ENCODE measurements at places on chromosomes 16 and 17.
A peak's percentile ranks its signal among the peaks of the same experiment; 100 is the strongest.

GRCh38 chr17:75181608-75182318 lies 996 bp downstream of the SUMO2 start:
- peak; percentile 22 for DNase-seq

DNA sequence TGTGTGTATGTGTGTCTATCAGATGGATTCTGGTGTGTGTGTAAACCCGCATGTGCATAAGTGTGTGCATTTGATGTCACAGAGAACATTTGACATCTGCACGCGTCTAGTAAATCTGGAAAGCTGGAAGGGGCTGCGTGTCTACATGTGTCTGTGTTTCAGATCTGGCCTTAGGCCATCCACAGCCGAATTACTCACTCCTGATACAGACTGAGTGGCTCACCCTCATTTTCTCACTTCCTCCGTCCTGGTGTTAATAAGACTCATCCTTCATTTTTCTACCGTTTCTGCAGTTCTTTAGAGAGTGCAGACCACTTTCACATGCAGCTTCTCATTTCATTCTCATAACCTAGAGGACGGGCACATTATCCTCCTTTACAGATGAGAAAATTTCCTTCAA lies 491.6 kb downstream of the CDH13 start:
- peak; percentile 65 for DNase-seq

DNA sequence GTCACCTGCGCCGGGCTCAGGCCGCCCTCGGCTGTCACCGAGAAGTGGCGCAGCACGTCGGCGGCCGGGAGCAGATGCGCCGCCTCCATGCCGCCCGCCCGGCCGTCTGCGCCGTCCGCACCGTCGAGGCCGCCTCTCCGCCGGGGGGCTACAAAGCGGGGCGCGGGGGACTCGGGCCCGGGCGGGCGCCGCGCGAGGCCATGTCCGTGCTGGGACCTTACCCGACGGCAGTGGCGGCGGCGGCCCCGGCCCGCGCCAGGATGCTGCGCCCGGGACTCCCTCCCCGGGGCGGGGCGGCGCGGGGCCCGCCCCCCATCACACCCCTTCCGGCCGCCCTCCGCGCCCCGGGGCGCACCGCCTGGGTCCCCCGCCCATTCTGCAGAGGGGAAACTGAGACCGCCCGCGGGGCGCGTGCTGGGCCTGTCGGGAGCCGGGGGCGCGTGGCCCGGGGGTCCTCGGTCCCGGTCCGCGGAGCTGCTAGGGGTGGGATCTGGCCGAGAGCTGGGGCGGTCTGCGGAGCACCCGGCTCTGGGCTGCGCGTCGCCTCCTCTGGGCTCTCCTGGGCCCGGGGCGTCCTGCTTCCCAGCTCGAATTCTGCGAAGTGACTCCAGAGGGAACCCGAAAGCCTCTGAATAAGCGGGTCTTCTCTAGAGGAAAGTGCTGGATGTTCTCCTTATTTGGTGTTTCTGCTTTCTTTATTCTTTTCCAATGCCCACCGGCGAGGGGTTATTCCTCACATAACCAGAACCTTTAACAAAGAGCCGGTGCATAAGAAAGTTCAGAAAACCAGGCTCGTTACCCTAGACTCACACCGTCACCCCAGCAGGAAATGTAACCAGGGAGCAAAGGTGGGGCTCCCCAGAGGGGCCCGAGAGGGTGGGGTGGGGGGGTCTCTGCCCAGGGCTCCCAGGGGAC lies at the start of gene ATP2A3:
ATP2A3 (minus strand) TSS at position 235 of the 915 bp plus-strand sequence; CDS start at position 89, 146 bp downstream.
- DNase-seq: peak; percentile 21

DNA sequence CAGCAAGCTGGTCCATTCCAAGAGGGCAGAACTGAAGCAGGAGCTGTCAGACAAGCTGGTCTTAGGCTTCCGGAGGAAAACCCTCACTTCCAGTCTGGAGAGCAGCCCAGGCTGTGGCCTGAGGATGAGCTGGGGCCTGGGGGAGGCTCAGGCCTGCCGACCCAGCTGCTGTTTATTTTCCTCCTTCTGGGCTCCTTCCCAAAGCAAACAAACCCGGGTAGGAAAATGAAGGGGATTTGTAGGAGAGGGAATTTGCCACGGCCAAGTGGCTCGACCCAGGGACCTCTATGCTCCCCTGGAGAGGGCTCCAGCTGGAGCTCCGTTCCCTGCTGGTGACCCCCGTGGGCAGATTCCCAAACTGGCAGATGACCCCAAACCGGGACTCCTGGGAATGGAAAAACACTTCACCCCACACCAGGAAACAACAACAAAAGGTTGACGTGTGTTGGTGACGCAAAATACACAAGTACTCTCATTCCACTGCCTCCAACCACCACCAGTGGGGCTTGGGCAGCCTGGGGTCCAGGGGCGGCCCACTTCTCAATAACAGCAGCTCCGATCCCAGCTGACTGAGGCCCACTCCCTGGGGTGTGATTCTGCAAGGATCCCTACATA lies 8.8 kb downstream of the JUP start:
- peak; percentile 91 for DNase-seq

- no peak for DNase-seq
These were observed 182.4 kb upstream of the TOM1L1 start for GRCh38 chr17:54718286-54718685.

DNA sequence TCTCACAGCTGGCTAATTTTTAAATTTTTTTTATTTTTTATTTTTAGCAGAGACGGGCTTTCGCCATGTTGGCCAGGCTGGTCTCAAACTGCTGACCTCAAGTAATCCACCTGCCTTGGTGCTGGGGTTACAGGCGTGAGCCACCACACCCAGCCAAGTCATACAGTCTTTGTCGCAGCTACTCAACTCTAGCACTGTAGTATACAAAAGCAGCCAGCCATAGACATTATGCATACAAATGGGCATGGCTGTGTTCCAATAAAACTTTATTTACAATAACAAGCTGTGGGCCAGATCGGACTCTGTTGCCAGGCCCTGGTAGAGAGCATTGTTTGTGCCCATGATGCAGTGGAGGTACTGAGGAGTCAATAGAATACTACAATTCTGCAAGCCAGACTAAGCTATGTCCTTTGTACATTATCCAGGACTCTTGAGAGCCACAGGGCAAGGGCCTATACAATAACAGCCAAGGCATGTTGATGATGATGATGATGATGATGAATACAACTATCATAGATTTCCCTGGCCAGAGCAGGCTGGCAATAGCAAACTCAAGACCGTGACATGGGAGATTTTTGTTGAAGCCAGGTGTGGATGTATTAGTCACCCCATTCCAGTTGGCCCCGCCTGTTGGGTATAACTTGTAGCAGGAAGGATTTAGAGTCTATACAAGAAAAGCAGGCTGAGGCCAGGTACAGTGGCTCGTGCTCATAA lies 101.8 kb downstream of the MYH11 start:
- no peak for DNase-seq

- no peak for DNase-seq
These were observed 1.1 kb downstream of the PRSS33 start for GRCh38 chr16:2786061-2786825.

GRCh38 chr17:2712300-2713043 lies 908 bp upstream of the CLUH start:
- no peak for DNase-seq

GRCh38 chr17:8847891-8848290 lies 19.6 kb downstream of the PIK3R6 start:
- no peak for DNase-seq

- DNase-seq: peak; percentile 42
These were observed 330 bp downstream of the CASKIN2 start for GRCh38 chr17:75514919-75515495.

Measured in EL (cell line).